CD4-positive, alpha-beta T cell treated with Interleukin-15 for 1 hour (primary cell): ENCODE measurements at places on chromosomes 6 and 20.

- no peak for DNase-seq
Observed at GRCh38 chr6:109979033-109979921, 1.2 kb downstream of the GPR6 start.

DNA sequence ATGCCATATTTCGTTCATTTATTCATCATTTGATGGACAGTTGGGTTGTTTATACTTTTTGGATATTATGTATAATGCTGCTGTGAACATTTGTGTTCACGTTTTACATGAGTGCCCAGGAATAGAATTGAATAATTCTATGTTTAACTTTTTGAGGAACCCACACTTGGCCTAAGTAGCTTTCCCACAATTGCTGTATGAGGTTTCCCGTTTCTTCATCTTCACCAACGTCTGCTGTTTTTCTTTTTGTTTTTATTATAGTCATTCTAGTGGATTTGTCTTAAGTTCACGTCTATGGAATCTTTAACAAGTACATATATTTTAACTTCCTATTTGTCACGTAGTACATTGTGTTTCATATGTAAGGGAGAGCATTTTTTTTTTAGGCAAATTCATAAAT, 110.3 kb downstream of the JARID2 start:
- no peak for DNase-seq

GRCh38 chr6:154538640-154539191, 28.2 kb upstream of the CNKSR3 start:
- DNase-seq: no peak

GRCh38 chr20:62627901-62628612, 14.2 kb upstream of the SLCO4A1 start:
- peak; percentile 50 for DNase-seq

DNA sequence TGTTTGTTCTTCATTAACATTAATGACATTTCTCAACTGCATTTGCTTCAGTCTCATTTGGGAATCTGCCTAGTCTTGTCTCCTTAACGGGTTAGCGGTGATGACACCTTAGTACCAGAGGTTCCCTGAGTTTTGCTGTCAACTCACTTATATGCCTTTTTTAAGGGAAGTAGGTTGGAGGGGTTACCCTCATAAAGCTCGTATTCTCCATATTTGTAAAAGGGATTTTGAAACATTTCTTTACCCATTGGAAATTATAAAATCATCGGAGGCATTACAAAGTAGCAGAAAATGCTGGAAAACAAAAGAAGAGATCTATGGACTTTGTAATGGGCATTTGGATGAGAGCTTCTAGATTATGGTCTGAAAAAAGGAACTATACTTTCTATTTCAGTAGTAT, 88.7 kb upstream of the PRDM1 start:
- DNase-seq: no peak

DNA sequence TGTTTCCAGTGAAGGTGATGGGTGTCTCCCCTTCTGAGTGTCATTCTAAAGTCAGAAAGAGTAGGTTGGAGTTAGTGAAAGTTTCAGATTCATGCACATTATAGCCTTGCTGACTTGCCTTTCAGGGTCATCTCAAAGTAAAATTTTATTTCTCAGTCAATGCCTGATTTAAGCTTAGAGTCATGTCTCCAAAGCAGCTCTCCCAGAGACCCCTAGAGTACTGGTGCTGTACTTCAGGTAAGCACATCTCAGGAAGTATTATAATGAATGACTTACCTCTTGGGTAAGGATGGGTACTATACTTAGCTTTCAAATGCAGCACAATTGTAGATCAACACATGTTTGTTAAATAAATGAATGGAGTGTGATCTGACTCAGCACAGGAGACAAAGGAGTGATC, 116.0 kb downstream of the TBX18 start:
- DNase-seq: no peak

DNA sequence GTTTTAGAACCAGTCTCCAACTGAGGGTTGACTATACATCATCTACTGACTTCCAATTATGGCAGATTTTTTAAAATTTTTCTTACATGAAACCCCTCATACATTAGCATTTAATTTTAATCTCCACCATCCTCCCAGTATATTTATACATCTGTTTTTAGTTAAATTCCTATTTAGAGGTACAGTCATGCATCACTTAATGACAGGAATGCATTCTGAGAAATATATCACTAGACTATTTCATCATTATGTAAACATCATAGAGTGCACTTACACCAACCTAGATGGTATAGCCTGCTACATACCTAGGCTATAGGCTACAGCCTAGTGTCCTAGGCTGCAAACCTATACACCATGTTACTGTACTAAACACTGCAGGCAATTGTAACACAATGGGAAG, 316.7 kb upstream of the MARCKS start:
- DNase-seq: no peak

DNA sequence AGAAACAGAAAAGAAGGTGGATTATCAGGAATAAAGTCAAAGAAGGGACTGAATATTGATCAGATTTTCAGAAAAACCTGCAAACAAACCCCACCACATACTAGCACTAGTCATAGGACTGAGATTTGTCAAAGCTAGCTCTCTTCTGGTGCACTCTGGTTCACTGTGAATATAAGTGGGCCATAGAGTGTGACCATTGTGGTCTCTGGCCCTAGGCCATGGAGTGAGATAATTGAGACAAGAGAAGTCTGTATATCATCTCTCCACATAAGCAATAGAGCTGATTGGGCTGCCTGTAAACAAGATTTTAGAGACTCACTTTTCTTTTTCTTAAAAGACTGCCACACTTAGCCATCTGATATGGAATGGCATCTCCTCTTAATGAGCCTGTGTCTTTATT, 247.2 kb downstream of the LAMA2 start:
- no peak for DNase-seq

DNA sequence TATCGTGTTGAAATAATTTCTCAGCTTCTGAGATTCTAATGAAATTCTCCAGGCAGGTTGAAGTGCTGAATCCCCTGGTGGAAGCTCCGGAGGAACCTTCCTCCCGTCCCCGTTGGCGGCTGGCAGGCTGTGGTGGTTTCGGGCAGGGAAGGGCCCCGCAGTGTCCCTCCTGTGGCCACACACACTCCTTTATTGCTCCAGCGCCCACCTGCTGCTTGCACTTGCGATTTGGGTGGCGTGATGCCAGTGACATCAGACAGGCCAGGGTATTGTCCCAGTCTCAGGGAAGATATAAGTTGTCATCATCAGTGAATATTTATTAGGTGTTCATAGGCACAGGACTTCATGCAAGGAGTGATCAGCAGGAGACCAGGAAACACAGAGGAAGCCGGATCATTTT, 530.4 kb downstream of the QKI start:
- no peak for DNase-seq

GRCh38 chr6:27476090-27476489, 3.2 kb upstream of the ZNF184 start:
- no peak for DNase-seq

- DNase-seq: no peak
Observed at GRCh38 chr6:36368421-36368820, 19.0 kb downstream of the ETV7 start.

DNA sequence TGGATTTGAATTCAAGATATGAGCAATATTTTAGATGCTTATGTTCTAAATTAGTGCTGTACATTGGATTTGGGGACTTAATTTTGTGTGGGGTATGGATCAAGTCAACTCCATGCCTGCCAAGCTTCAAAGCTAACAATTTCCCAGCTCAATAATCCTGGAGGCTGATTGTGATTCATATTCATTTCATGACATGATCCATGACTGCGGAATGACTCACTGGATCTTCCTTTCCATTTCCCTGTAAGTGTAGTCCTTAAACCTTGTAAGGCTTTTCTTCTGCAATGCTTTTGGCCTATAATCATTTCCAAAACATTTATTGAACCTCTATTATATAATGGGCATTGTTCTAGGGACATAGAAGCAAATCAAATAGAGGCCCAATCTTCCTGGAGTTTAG, 44.7 kb upstream of the CCN2 start:
- DNase-seq: no peak

- DNase-seq: no peak
Observed at GRCh38 chr6:104281370-104281769, 578.3 kb downstream of the HACE1 start.

GRCh38 chr6:156720691-156721685, 56.2 kb upstream of the ARID1B start:
- no peak for DNase-seq

GRCh38 chr20:50845566-50846215, 50.8 kb downstream of the BCAS4 start:
- DNase-seq: no peak

DNA sequence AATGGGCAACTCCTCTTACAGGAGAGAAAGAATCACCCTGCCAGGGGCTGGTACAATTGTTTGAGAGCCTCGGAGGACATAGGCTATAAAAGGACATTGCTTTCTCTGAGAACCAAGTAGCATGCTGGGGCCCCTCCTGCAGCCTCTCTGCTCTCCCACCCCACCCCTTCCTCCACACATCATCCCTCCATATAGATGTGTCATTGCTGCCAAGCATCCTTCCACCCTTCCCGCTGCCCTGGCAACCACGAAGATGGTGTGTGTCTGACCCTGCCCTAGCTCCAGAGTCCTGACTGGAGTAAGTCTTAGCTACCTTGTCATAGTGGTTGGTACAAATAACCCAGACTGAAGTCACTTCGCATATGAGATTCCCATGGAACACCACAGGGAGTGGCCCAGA, 129.7 kb downstream of the SNX5 start:
- DNase-seq: no peak

DNA sequence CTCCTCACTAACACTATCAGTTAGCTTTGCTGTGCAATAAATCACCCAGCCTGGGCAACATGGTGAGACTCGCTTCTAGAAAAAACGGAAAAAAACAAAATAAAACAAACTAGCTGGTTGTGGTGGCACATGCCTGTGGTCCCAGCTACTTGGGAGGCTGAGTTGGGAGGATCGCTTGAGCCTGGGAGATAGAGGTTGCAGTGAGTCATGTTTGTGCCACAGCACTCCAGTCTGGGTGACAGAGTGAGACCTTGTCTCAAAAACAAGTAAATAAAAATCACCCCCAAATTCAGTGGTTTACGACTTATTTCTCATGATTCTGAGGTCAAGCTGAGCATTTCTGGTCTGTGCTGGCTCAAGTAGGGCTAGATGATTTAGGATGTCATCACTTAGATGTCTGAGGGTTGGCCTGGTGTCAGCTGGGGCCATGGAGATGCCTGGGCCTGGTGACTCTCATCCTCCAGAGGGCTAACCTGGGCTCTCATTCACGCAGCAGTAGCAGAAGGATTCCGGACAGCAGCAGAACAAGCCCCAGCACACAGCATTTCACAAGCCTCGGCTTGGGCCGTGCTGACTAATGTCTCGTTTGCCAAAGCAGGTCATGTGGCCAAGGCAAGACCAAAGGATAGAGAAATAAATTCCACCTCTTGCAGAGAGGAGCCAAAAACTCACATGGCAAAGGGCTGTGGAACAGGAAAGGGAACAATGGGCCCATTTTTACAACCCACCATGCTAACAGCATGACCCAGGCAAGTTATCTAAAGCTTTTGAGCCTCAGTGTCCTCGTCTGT, 32.5 kb downstream of the MGME1 start:
- DNase-seq: no peak

GRCh38 chr20:35012227-35013069, 56.8 kb downstream of the MYH7B start:
- no peak for DNase-seq

DNA sequence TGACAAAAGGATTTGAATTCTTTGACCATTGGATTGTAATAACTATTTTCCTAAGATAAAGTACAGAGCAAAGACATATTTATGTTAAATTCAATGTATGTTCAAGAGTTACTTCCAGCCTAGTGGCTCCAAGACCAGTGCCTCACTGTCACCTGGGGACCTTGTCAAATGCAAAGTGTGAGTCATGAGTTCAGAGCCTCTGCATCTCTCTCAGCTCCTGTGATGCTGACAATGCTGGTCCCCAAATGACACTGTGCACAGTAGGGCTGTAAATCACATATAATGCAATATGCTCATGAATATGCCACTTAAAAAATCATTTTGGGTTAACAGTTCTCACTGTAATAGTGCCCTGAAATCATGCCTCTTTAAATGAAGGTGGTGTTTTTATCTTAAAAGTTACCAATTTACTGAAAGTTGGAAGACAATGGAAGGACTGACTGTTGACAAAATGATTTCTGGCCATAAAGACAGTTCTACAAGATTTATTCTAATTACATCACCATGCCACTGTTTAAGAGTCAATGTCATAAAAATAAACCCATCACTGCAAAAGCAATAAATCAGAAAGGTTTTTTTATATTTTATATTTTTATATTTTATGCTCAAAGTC, 62.1 kb downstream of the NRSN1 start:
- DNase-seq: no peak

DNA sequence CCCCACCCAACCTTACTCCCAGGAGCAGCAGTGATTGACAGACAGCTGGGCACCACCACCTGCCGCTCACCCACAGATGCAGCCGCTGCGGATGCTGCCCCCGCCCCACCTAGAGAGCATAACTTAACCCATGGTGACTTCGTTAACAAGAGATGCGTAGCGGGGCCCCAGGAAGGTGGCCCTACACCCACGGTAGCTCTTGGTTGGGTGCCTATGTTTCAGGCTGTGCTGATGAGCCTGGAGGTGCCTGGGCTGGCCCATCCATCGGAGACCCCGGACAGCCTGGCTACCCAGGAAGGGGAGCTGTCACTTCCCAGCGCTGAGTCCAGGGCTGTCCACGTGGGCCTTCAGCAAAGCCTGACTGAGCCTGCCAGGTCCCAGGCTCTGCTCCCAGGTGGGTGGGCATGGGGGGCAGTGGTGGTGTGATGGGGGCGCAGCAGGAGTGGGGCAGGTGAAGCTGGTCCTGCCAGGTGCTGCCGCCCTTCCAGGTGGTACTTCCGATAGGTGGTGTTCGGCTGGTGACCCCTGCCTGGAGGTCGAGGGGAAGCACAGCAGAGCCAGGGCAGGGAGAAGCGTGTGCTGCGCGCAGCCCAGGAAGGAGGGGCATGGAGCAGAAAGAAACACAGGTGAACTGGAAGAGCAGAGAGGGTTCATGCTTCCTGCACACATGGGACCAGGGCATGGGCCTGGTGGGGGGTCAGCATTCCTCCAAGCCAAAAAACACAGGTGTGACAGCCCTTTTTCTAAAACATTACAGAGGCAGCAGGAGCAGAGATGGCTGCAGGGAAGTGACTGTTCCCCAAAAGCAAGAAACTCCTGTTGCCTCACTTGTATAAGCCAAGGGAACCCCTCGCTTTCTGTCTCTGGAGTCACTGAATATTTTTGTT, 56.9 kb downstream of the SYNJ2 start:
- peak; percentile 2 for DNase-seq

DNA sequence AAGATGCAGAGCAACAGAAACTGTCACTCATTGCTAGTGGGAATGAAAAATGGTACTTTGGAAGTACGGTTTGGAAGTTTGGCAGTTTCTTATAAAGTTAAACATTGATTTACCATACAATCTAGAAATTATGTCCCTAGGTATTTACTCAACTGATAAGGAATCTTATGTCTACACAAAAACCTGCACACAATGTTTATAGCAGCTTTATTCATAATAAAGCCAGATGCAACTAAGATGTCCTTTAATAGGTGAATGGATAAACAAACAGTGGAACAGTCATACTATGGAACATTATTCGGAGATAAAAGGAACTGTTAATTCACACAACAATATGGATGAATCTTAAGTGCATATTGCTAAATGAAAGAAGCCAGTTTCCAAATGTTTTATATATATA, 96.2 kb upstream of the SIRPA start:
- no peak for DNase-seq
